Skin of body (tissue), 3 donors: ENCODE measurements at places on chromosomes 7 and 10.
A peak's percentile ranks its signal among the peaks of the same experiment; 100 is the strongest.

DNA sequence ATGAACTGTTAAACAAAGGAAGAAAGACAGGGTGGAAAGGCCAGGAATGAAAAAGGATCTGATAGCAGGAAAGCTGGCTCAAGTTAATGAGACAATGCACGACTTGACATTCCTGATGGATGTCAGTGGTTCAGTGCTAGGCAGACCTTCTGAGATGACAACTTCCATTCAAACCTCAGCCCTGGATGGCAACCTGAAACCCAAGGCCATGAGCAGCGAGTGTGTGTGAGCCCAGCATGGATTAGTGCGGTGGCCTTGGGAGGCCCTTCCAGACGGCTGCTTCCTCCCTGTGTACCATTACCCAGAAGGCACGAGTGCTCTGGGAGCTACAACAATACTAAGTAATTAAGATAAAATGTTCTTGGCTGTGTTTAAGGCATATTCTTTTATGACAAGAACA is 18.8 kb downstream of the TRIL start:
- no peak for DNase-seq

GRCh38 chr7:75565132-75565837 is 73.2 kb downstream of the SPDYE5 start:
- DNase-seq, result peak; percentile 49

- no peak for DNase-seq
These were observed 68.1 kb upstream of the ADCY1 start for GRCh38 chr7:45506059-45506458.

DNA sequence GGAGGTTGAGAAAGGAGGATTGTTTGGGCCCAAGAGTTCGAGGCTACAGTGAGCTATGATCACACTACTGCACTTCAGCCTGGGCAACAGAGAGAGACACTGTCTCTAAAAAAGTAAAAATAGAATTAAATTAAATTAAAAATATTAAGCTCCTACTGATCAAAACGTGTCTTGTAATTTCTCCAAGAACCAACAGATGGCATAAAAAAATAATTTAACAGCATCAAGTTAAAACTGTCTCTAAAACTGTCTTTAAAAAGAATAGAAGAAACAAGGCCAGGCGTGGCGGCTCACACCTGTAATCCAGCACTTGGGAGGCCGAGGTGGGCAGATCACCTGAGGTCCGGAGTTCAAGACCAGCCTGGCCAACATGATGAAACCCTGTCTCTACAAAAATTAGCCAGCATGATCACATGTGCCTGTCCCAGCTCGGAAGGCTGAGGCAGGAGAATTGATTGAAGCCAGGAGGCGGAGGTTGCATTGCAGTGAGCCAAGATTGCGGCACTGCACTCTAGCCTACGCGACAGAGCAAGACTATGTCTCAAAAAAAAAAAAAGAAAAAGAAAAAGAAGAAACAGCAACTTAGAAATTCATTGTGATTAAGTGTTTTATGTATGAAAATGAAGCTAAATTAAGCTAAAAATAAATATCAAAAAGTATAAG is 24.5 kb downstream of the MTPAP start:
- DNase-seq, result no peak

DNA sequence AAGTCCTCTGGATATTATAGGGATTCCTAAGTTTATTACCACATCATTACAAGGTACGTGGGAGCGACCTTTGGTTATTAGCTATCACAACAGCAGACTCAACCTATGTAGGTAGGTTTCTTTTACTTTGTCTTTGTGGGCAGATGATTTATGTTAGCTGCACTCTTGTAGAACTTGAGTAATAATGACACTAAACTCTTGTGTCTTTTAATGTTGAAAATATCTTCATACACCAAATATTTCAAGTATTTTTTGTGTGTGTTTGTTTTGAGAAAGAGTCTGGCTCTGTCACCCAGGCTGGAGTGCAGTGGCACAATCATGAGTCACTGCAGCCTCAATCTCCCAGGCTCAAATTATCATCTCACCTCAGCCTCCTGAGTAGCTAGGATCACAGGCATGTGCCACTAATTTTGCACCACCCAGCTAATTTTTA is 19.2 kb upstream of the SUPV3L1 start:
- DNase-seq, result no peak

DNA sequence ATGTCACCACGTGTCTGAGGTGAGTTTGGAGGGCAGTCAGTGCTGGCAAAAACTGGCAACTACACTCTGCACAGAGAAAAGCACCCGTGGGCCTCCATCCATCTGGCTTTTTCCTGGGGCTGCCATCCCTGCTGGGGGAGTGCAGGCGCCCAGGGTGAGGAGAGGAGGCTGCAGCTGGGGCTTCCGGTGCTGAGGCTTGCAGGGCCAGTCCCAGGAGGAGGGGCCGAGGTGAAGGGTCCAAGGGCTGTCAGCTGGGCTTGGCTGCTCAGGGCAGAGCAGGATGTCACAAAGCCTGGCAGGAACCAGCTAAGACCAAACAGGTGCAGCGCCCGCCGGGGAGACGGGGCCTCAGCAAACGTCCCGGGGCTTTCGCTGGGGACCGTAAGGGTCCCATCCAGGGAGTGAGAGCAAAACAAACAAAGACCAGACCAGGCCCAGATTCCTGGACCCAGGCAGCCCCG is 77.2 kb downstream of the CFAP46 start:
- DNase-seq, result no peak
